ENCODE measurements at places on chromosomes 2 and 18. TPM values are rescaled to one million over a fixed set of nuclear protein-coding genes. Genes with fewer than 3 reads are reported as not detected.

CFAP65 gene
- not detected for polyA plus RNA-seq

ANKZF1 gene
- polyA plus RNA-seq: 29.5 TPM

EMX1 gene
- polyA plus RNA-seq: not detected

SLC11A1 gene
- polyA plus RNA-seq: 1.7 TPM

CAVIN2 gene
- 41.4 TPM for polyA plus RNA-seq

CYTIP gene
- 0.94 TPM for polyA plus RNA-seq

VAMP5 gene
- 54.7 TPM for polyA plus RNA-seq

SIGLEC15 gene
- polyA plus RNA-seq: 0.19 TPM

CROCC2 gene
- polyA plus RNA-seq: 0.22 TPM

TNP1 gene
- polyA plus RNA-seq: not detected

CDK15 gene
- polyA plus RNA-seq: 2.9 TPM

SERPINB11 gene
- polyA plus RNA-seq: not detected

ALK gene
- 0.18 TPM for polyA plus RNA-seq

COL6A3 gene
- polyA plus RNA-seq: 254 TPM

CD226 gene
- 0.89 TPM for polyA plus RNA-seq

NXPH2 gene
- 13.4 TPM for polyA plus RNA-seq

Measured in hindlimb muscle (tissue), 1 donor.